ENCODE measurements at places on chromosomes 6 and 20.
A peak's percentile ranks its signal among the peaks of the same experiment; 100 is the strongest.

DNA sequence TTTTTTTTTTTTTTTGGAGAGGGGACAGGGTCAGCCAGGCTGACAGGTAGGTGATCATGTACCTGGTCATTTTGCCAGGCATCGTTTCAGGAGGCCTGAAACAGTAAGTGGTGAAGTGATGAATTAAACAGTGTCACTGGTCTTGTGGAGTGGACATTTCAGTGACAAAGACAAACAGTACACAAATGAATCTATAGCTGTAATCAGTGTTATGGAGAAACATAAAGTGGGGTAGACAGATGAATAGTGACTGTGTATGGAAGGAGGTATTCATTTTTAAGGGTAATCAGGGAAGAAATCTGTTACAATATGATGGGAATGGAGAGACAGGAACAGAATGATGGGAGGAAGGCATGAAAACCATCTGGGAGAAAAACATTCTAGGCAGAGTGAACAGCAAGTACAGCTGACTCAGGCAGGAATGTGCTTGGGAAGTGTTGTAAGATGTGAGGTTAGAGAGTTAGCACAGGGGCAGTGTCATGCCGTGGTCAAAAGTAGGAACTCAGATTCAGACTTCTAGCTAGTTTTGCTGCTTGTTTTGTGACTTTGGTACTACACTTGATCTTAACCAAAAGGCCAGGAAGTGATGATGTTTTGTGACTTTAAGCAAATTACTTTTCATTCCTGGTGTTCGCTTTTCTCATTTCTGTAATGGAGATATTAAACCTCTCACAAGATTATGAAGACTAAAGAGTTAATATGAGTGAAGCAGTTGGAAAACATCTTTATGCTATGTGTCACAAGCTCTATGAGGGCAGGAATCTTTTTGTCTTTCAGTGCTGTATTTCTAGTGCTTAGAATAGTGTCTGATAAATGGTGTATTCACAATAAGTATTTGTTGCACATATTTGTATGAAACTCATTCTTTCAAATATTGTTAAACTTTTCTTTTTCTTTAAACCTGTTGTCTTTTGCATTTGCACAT, 43.4 kb downstream of the QKI start:
- no peak for DNase-seq

GRCh38 chr6:106773522-106773921, 144.1 kb downstream of the QRSL1 start:
- DNase-seq, result no peak

- no peak for DNase-seq
Observed at GRCh38 chr6:25743868-25744267, 10.7 kb upstream of the SLC17A4 start.

GRCh38 chr6:62904687-62905086, 306.6 kb upstream of the FKBP1C start:
- no peak for DNase-seq

DNA sequence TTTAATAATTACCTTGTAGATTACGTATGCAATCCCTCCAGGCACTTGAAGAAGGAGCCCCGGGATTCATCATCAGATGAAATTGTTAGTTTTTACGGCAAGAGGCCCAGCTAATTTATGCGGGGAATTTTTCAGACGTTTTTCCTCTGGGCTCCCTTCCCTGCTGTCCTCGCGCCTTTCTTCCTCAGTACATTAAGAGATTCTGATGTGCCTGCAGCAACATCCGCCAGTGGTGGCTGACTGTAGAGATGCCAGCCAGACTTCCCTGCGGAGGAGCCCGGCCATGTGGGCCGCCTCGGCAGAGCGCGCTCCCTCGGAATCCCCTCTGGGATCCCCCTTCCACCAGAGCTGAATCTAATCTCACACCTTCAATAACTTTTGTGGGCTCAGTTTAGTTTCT, 46.4 kb upstream of the POU3F2 start:
- DNase-seq, result no peak

- no peak for DNase-seq
Observed at GRCh38 chr6:17640477-17640917, 40.4 kb downstream of the FAM8A1 start.

DNA sequence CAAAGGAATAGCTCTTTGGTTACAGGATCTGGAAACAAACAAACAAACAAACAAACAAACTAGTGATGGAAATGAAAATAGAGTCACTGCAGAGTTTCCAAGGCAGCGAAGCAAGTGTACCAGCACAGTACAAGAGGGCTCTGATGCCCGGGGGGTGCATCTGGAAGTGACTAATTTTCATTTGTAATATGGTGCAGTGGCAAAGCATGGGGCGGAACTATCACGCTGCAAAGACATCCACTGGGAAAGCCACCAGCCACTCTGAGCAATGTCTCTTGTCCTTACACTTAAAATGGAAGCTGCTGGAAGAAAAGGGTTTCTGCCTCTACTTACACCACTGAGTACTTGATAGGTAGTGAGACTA, 44.4 kb upstream of the NEDD9 start:
- DNase-seq, result no peak

- no peak for DNase-seq
Observed at GRCh38 chr6:155660251-155660977, 204.8 kb upstream of the NOX3 start.

GRCh38 chr6:122445274-122445673, 26.3 kb downstream of the SERINC1 start:
- DNase-seq, result peak; percentile 3

GRCh38 chr6:112780498-112781096, 433.5 kb downstream of the RFPL4B start:
- DNase-seq, result peak; percentile 20

- no peak for DNase-seq
Observed at GRCh38 chr6:10441004-10441654, 26.3 kb upstream of the TFAP2A start.

DNA sequence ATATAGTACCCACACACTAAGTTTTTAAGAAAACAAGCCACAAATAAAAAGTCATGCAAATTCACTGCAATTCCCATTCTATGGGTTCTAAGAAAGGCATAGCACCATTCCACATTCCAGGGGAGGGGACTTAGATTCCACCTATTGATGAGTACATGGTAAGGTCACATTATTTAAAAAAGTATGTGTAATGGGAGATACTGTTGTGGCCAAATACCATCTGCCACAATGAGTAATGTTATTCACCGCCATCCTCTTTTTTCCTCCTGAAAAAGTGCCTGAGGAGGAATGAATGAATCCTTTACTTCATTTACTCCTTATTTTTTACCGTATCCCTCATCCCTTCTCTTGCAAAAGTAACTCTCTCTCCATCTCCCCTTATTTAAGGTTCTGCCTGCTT, 27.0 kb upstream of the ADGRF1 start:
- DNase-seq, result no peak

DNA sequence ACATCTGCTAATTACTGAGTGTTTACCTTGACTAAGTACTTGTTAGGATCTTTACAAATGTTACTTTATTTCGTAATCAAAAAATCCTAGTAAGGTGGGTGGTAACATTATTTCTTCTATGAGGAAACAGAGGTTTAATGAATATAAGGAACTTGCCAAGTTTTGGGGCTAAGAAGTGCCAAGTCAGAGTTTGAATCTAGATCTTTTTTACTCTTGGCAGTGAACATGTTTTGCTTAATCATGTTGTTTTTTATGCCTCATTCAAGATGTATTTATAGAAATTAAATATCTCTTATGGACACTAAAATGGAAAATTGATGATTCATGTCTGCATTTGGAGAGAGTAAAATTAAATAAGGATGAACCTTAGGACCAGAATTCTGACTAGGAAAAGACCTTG, 393.7 kb downstream of the UTRN start:
- no peak for DNase-seq

GRCh38 chr6:38387971-38388370, 251.8 kb downstream of the BTBD9 start:
- DNase-seq, result no peak

DNA sequence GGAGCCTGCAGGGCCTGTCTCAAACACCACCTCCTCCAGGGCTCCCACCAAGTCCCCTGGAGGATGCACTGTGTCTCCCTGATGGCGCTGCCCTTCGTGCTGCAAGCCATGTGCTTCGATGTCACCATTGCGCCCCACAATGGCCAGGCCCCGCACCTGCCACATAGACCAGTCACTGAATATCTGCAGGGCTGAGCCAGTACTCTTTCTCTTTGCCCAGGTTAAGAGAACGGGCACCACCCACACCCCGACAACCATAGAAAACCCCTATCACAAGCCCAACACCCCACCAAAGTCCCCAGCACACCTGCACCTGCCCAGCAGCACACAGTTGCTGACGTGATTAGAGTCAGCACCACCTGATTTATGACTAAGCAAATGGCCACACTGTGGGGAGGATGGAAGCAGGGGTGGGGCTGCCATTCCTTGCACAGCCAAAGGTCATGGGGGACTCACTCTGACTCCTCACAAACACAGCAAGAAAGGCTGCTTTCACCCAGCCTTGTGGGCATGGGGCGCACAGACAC, 104.3 kb downstream of the SLC23A2 start:
- DNase-seq, result no peak

- no peak for DNase-seq
Observed at GRCh38 chr6:53917464-53917842, 122.6 kb downstream of the LRRC1 start.

DNA sequence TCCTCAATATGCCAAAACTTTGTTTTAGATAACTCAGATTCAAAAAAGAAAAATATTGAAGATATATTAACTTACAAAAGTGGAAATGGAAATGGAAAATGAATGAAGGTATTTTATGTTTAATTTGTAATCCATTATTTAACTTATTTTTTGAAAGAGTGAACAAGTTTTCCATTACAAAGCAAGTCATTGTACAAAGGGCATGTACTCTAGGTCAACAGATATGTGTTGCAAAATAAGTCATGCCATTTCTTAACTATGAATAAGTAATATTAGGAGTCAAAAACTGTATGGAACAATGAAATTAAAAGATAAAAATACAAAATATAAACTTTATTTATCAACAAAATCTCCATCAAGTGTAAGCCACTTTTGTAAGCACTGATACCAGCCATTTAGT, 25.9 kb upstream of the DEFB113 start:
- no peak for DNase-seq

GRCh38 chr6:90809035-90809434, 222.2 kb upstream of the MAP3K7 start:
- no peak for DNase-seq

GRCh38 chr6:26575494-26575939, 21.2 kb upstream of the ABT1 start:
- no peak for DNase-seq

DNA sequence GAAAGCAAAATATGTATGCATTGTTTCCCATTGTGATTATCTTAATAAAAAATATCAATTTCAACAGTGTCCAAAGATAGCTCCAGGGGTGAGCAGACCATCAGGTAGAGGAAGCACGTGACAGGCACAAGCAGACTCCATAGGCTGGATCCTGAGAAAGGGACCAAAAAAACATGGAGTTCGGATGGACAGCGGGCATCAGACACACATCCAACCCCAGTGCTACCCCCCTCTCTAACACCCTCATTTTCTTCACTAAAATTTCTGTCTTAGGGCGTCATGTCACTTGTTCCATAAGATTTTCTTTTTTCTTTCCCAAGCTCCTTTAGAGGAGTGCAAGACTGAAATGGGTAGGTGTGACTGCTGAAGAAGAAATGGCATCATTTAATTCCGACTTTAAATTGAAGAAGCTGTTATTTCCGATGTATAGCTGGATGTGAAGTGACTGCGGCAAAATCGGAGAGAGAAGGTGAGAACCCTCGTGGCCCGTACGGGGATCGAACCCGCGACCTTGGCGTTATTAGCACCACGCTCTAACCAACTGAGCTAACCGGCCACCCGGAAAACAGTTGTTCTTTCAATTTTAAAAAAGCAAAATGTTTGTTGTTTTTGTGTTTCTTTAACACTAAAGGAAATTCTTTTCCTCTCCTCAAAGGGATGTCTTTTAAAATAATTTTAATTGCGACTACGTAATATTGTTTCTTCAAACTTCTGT, 10.3 kb upstream of the PRSS16 start:
- DNase-seq, result no peak

DNA sequence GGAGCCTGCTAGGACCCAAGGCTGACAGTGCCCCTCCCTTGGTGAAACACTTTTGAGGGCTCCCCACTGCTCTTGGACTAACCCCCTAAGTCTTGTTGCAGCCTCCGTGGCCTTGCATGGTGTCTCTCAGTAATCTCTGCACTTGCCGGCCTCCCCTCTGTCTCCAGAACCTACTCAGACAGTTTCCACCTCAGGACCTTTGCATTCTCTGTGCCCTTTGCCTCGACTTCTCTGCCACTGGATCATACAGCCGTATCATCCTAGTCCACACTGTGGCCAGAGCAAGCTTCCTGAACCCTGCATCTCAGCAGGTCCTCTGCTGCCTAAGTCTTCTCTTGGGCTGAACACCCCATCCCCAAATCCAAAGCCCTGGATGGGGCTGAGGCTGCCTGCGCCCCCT, 152.0 kb upstream of the PTPN1 start:
- DNase-seq, result no peak

- DNase-seq, result peak; percentile 53
Observed at GRCh38 chr20:63577317-63577894, 3.4 kb upstream of the HELZ2 start.

DNA sequence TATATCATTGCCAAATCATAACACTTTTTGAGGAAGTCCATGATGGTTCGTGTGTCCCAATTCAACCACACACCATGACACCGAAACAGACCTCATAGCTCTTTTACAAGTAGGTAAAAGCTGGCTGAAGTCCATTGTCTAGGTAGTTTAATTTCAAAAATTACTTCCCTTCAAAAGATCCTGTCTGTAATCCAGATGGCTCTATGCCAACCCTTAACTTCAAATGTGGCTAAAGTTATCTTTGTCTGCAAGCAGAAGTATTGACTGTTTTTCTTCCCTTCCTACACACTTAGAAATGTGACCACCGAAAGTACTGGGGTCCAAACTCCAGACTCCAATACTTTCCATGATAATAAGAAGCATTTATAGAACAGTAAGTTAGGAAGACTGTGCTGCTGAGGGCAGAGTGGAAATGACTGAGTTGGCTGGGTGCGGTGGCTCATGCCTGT, 8.3 kb upstream of the TIAM2 start:
- no peak for DNase-seq

DNA sequence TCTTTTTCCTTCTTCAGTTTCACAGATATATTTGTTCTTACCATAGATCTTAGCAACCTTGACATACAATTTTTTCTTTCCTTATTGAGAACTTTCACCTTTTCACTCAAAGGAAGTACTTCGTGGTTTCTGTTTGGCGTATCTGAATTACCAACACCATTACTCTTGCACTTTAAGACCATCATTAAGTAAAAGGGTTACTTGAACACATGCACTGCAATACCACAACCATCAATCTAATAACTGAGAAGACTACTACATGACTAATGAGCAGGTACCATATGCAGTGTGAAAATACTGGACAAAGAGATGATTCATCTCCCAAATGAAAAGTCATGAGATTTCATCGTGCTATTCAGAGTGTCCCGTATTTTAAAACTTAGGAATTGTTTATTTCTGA, 21.7 kb upstream of the SENP6 start:
- no peak for DNase-seq

DNA sequence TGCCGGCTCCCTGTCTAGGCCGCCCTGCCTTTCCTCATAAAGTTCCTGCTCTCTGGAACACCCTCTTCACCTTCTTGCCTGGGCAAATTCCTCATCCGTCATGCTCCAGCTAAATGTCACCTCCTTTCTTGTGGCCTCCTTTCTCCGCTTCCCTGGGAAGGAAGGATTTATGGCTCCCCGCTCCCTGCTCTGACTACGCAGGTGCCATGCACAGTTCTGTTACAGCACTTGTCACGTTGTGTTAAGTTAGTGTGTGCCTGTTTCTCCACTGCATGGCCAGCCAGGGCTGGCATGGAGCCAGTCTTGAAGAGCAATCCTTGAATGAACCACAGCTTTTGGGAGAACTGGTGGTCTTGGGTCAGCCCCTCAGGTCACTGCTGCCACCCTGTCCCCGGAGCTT, 61.7 kb downstream of the CD40 start:
- DNase-seq, result no peak

Measured in caudate nucleus (tissue), 63 donors.